ENCODE measurements at places on chromosomes 7 and 10.
A peak's percentile ranks its signal among the peaks of the same experiment; 100 is the strongest.

GRCh38 chr10:46028584-46029460 lies 1.6 kb downstream of the NCOA4 start:
- DNase-seq = no peak

- DNase-seq = peak; percentile 61
These were observed 146.8 kb downstream of the ARHGAP22 start for GRCh38 chr10:48457949-48458661.

DNA sequence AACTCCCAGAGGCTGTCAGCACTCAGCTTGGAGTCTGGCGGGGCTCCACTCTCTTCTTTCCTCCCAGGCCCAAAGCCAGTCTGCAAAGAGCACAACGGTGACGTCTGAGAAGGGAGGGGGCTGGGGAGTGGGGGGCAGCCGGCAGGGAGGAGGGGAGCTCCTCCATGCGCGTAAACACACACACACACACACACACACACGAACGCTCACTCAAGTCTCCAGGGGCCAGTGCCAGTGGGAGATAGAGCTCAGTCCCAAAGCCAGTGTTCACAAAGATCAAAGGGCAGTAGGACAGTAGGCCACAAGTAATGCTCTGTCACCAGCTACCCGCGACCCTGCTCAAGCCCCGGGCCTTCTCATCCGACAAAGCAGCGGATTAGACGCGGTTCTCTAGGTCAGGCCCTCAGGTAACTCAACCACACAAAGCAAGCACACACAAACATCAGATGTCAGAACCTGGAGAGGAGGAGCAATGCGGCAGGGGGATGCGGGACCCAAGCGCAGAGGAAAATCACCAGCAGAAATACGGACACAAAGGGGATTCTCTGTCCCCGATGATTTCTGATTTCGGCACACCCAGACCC lies 19.9 kb downstream of the TCAF1 start:
- DNase-seq = peak; percentile 83

DNA sequence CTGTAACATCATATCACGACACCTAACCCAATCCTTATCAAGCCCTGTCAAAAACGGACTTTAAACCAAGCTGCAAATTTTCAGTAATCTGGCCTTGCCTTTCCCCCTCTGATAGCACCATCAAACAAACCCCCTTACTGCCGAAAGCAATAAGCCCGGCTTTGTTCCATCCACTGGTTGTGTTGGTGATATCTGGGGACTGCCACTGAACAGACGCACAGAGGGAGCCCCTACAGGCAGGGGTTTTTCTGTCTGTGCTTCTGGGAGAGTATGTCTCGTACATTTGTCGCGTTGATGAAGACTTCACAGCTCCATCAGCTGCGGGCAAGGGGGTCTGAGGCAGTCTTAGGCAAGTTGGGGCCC lies 550 bp upstream of the PLAU start:
- DNase-seq = no peak

DNA sequence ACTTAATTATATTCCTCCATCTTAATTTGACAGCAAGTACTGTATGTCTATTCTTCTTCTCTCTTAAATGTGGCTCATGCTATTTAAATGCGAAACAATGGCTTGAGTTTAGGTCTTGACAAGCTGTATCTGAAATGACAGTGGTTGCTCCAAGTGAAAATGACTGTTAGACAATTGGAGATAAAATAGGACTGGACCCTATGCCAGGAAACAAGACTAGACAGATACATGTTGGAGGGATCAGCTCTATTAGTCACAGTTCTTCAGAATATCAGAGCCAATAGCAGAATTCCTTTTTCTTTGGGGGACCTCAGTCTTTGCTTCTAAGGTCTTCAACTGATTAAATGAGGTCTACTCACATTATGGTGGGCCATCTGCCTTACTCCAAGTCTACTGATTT lies 25.8 kb downstream of the KIAA1217 start:
- no peak for DNase-seq

DNA sequence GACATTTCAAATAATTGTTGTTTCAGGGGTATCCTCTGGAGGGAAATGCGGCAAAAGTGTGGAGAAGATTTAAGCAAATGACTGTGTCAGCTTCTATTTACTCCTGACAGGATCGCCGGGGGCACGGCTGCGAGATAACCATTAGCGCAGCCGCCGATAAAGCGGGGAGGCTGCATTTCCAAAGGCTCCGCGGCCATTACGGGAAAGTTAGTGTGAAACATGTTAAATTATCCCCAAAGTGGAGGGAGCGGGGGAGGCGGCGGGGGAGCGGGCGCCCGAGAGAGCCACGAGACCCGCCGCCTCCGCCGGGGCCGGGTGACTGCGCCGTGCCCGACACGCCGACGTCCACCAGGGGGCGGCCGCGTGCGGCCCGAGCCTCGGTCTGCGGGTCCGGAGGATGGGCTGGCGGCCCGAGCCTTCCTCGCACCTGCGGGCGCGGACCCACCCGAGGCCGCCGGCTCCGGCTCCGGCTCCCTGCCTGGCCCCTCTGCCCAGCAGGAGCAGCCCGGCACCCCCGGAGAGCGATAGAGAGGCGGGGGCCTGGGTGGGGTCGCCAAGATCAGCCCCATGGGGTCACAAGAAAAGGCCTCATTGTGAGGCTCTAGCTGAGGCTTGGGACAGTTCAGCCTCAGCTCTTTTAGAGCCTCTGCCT lies 74.4 kb upstream of the PAX2 start:
- no peak for DNase-seq

- no peak for DNase-seq
These were observed 18.3 kb upstream of the HBP1 start for GRCh38 chr7:107150375-107151073.

DNA sequence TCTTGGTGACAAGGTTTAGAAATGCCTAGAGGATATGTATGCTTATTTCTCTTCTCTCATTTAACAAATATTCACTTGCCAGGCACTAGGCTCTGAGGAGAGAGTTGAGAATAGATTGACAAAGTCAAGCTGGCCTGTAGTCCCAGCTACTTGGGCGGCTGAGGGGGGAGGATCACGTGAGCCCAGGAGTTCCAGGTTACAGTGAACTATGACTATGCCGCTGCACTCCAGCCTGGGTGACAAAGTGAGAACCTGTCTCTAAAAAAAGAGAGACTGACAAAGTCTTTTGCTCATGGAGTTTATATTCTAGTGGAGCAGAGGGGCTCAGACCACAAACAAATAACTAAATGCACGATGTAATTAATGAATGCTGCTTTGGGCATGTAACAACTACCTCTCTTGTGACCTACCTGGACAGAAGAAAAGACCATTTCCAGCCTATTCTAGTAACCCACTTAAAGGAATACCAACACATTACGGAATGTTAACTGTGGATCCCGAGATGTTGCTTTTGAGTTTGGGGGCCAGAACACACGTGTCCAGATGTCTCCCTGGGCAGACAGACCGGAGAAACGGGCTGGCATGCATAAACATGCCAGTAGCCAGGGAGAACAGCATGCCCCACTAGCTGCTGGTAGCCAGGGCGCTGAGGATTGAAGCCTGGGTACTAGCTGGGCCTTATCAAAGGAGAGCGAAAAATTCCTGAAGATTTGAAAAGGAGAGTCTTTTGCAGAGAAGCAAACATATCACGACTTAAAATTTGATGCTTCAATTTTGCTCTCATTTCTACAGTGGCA lies 2.6 kb upstream of the BMPR1A start:
- DNase-seq = no peak

GRCh38 chr7:36203071-36203790 lies 50.2 kb downstream of the EEPD1 start:
- DNase-seq = no peak

GRCh38 chr10:127887541-127888415 lies 5.0 kb downstream of the CLRN3 start:
- no peak for DNase-seq

GRCh38 chr10:124963866-124964720 lies 22.2 kb downstream of the ZRANB1 start:
- DNase-seq = no peak

DNA sequence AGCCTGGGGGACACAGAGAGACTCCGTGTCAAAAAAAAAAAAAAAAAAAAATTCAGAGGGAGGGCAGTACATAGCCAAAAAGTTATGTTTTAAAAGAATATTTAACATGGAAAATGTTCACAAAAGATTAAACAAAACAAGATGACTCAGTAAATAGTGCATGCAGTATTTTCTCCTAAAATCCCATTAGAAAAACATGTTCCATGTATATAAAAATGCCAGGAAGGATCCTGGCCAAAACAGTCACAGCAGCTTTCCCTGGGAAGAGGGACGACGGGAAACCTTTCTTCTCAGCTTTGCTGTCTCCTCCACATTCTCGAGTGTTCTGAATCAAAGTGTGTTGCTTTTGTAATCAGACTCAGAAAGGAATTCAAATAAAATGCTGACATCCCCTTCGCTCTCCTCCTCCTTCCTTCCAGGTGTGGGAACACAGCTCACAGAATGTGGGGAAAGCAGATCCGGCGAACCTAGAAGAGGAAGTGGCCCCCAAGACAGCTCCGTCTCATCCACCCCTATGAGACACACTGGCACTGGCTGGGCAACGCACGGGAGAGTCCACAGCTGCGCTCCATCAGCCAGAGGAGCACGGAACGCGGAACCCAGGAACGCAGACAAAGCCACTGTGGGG lies 139.4 kb downstream of the MAD1L1 start:
- DNase-seq = no peak

DNA sequence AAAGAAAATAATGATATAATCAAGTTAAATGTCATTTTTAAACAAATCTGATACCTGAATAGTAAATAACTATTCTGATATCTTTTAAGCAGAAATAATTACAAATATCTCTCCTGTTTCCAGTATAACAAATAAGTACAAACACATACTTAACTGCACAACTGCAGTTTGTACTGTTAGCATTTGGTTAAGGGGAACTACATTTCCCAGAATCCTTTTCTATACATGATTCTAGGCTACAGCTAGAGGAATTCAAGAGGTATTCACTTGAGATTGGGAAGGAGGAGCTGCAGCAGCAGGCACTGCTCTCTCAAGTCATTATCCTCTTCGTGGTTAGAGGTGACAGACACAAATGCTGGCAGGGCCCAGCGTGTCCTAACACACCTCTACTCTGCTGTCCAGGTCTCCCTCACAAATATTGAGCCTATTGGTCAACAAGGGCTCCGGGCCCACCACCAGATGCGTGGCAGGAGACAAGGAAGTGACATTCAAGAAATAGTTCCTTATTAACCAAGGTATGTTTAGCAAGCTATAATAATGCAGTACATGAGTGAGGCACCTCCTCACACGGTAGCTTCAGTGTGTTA lies 255.1 kb upstream of the MKLN1 start:
- no peak for DNase-seq

DNA sequence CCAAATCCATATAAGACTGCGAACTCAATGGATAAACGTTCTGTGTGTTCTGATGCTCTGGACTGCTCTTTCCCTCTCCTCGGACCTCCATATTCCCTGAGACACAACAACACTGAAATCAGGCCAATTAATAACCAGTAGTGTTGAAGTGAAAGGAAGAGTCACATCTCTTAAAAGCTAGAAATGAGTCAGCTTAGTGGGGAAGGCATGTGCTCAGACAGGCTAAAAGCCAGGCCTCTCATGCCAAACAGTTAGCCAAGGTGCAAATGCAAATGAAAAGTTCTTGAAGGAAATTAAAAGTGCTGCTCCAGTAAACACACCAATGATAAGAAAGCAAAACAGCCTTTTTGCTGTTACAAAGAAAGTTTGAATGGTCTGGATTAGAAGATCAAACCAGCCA lies 29.3 kb downstream of the TNS3 start:
- DNase-seq = no peak

DNA sequence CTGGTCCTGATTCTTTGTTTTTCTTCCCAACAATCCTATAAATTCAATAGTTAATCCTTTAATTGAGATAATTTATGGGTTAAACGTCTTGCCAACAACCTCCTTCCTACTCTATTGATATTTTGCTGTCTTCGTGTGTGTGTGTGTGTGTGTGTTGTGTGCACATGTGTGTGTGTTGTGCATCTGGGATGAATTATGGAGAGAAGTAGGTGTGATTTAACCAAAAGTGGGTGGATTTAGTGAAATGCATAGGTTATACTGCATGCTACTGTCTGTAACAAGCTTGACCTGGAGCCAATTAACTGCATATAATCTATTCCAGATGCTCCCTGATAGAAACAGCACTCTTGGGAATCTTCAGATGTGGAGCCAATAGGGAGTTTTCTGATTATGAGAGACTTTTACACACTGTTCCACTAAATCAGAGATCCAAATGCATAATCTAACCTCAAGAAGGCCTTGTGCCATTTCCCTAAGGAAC lies 61.2 kb downstream of the SEMA3D start:
- no peak for DNase-seq

DNA sequence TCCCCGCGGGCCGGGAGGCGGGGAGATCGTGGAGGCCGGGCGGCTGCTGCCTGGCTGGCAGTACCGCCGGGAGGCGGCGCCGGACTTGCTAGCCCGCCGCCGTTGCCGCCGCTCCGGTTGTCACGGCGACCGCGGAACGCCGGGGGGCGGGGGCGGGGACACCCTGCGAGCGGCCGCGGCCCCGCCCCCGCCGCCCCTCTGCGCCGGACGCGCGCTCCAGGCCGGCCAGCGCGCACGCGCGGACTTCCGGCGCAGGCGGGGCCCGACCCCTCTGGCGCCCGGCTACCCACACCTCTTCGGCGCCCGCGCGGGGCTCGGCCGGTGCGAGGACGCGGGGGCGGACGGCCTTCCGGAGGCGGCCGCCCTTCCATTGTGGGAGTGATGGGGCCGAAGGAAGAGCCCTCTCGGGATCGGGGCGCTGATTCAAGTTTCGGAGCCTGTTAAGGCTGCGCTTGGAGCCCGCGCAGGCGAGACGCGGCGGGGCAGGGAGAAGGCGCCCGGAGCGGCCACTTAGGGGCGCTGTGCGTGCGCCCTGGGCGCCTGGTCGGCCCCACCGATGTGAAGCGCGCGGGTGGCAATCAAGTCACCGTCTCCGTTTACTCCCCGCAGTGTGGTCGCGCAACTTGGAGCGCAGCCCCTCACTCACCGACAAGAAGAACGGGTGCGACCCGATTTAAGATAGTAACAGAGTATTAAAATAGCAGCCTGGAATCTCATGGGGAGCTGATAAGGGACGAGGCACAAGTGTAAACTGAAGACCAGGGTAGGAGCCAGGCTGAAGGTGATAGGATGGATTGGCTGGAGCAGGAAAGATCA lies 449 bp upstream of the DPY19L1 start:
- peak; percentile 93 for DNase-seq

- DNase-seq = no peak
These were observed 192.2 kb downstream of the PARD3 start for GRCh38 chr10:34622945-34623344.

DNA sequence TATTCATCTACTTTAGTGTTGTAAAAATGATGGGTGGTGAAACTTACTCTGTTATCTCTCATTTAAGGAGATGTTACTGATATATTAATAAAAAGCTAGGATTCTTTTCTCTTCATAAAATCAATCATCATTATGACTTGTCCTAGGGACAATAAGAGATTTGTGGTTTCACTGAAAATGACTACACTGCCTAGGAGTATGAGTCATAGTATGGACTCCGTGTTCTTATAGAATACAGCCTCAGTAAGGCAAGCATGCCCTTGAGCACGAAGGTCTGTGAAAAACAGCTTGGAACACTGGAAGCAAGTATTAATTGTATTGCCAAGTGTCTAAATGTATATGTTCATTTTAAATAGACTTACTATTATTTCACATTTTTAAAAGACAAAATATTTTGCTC lies 749.2 kb upstream of the PCDH15 start:
- DNase-seq = no peak

GRCh38 chr7:57305192-57305748 lies 144.7 kb upstream of the ZNF716 start:
- DNase-seq = no peak

GRCh38 chr7:27593226-27593625 lies 69.5 kb downstream of the HIBADH start:
- no peak for DNase-seq

GRCh38 chr7:158353606-158354570 lies 233.7 kb downstream of the PTPRN2 start:
- DNase-seq = peak; percentile 38

GRCh38 chr7:2478800-2479199 lies 2.6 kb upstream of the GRIFIN start:
- peak; percentile 69 for DNase-seq

- DNase-seq = no peak
These were observed 184.7 kb downstream of the FRMD4A start for GRCh38 chr10:14146025-14146424.

All from coronary artery (tissue), 2 donors.